ENCODE measurements at places on chromosomes 7 and 10.

DNA sequence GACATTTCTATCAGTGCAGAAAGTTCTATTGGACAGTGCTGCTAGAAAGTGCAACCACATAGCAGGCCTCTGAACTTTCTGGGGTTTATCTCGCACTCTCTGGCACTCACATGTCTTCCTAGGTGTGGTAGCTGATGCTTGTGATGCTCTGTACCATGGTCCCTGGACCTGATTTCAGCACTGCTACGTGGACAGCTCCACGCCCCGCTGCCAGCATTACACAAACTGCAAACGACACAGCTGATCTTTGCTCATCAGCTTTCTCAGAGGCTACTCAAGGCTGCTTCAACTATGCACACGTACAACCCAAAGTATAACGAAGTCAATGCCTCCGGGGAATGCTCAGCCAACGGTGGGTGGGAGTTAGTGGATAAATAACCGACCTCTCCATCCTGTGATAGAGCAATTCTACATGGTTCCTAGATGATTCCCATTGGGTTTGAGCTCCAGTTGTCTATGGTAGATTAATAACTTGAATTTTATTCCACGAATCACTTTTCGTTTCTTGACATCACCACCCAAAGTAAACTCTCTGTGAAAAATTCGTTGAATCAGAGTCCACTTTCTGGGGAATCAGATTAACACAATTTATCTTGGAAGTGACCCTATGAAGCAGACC lies 302.5 kb downstream of the ACTR3B start:
- no peak for DNase-seq

DNA sequence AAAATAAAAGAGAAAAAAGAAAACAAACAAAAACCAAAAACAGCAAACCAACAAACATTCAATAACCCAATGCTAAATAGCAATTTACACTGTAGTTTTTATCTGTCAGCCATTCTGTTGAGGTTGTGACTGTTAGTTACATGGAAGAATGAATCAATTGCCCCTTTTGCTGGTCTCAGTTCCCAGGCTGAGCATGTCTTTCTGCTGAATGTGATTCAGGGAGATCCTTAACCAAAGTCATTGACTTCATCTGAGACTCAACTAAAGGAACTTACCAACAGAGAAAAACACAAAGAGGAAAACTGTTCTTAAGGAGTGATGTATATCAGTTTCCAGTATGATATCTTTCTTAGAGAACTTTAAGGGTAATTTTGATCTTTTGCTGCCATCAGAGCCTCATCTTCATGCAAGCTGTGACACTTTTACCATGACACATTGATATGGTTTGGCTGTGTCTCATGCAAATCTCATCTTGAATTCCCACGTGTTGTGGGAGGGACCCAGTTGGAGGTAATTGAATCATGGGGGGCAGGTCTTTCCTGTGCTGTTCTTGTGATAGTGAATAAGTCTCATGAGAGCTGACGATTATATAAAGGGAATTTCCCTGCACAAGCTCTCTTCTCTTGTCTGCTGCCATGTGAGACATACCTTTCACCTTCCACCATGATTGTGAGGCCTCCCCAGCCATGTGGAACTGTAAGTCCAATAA lies 469.8 kb downstream of the KIF20B start:
- DNase-seq, result no peak

DNA sequence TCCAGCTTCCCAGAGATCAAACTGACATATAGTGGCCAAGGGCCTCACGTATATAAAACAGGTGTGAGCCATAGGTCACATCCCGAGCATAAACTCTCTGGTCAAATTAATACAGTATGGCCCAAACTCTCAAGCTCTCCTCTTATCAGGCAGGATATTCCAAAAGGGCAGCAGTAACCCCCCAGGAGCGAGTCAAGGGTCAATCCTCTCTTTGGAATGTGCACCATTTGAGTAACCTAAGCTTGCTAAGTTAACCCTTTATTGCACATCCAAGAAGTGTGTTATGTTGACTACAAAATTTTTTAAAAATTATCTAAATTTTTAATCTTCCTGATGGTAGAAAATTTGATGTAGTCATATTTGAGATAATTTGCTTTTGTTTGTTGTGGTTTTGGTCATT lies 4.5 kb upstream of the TRIM24 start:
- DNase-seq, result no peak

GRCh38 chr10:73759512-73760115 lies 15.4 kb downstream of the SEC24C start:
- peak; percentile 41 for DNase-seq

GRCh38 chr7:116810267-116811116 lies 51.9 kb upstream of the CAPZA2 start:
- no peak for DNase-seq

DNA sequence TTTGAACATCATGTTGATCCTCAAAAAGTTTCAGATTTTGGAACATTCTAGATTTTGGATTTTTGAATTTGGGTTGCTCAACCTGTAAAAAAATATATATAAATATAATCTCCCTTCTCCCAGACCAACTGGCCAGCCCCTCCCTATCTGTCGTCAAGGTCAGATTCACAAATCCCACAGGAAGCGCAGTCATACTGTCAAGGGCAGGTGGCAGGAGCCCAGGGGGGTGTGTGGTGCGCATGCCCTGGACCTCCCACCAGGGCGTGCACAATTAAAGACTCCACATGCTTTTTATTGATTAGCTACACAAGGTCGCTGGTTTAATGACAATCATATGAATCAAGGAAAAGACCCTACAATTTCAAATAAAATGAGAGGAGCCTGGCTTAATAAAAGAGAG lies 77.0 kb upstream of the EEPD1 start:
- no peak for DNase-seq

DNA sequence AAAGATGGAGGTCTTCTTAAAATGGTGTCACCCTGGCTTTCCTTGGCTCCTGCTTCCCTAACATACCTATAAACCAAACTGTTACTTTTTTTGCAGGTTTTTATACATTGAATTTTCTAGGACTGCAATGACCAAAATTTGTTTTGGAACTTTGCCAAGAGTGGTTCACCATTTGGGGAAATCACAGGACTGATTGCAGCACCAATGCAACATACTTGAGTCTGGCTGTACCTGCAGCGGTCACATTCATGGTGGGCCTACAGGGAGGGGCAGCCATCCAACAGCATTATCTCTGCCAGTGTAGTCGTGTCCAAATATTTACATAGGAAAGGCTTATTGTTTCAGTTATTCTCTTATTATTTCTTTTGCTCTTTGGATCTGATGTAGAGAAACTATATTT lies 69.0 kb downstream of the HACD1 start:
- DNase-seq, result no peak

DNA sequence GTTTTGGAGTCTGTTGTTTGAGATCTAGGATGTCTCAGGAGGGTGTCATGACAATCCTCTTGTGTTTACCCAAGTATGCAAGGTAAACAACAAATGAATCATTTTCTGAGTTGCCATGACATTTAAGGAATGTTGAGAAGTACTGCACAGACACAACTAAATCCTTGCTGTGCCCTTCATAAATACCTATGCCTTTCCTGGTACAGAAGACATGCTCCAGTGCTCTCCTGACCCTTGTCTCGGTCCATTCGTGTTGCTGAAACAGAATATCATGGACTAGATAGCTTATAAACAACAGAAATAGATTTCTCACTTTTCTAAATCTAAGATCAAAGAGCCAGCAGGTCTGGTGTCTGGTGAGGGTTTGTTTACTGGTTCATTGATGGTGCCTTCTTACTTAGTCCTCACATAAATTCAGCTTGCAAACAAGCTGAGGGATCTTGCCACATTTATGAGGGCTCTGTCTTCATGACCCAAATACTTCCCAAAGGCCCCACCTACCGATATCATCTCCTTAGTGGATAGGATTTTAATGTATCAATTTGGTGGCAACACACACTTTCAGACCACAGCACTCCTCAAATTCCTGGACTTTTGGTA lies 341.8 kb upstream of the SEMA3A start:
- no peak for DNase-seq

DNA sequence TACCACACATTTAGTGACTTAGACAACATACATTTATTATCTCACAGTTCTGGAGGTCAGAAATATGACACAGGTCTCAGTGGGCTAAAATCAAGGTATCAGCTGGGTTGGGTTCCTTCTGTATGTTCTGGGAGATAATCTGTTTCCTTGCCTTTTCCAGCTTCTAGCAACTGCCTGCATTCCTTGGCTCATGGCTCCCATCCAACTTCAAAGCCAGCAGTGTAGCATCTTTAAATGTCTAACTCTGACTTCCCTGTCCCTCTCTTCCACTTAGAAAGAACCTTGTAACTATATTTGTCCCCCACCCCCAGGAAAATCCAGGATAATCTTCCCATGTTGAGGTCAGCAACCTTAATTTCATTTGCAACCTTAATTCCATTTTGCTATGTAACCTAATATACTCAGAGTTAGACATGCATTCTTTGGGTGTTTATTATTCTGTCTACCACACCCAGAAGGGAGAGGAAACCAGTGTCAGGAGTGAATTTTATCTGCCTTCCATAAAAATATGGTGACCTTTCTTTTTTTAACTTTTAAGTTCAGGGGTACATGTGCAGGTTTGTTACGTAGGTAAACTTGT lies 57.3 kb upstream of the SMIM30 start:
- no peak for DNase-seq

DNA sequence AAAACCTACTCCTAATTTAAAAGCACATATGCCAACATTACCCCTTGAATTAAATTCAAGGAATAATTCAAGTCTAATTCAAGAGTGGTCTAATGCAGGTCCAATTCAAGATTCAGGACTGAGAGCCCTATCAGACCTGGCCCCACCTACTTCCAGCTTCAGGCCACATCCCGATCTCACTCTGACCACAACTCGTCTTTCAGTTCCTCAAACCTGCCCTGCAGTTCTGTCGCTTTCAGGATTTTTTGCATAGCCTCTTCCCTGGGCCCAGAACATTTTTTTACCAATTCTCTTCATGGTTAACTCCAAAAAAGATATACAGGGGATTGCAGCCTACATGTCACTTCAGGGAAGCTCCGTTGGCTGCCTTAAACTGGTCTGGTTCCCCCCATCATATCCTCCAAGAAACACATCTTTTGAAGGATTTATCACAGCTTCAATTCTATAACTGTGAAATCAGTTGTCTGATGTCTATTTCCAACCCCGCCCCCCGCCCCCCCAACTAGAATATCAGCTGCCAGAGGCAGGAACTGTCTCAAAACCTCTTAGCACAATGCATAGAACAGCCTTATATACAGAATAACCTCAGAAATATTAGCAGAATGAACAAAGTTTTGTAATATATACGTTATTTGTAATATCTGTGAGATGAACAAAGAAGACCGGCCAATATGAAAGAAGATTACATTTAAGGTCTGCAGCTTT lies 20.8 kb downstream of the CCDC6 start:
- DNase-seq, result no peak

DNA sequence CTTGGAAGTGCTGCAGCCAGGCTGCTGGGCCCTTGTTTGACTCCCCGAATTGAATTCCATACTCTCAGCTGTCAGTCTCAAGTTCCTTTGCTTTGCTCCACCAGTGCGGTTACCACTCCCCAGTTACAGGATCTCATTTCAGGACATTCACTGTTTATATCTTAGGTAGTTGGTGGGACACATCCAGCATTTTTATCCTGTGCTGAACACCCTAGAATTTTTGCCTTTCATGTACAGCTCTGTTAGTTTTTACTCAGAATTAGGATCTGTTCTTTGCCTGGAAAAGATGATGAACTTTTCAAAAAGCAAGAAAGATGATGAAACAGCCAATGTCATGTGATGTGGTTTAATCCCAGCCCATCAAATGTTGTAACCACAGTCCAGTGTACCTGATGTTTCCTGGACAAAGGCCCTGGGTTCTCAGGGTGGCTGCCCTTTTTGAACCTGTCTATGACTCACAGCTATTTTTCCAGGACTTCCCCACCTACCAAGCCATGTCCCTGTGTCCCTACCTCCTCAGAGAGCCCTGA lies 149.7 kb downstream of the NOC3L start:
- DNase-seq, result no peak

GRCh38 chr10:73889014-73889413 lies 14.7 kb upstream of the CAMK2G start:
- DNase-seq, result no peak

- no peak for DNase-seq
Measured at GRCh38 chr10:43943818-43944360, 295.2 kb upstream of the ZNF32 start.

DNA sequence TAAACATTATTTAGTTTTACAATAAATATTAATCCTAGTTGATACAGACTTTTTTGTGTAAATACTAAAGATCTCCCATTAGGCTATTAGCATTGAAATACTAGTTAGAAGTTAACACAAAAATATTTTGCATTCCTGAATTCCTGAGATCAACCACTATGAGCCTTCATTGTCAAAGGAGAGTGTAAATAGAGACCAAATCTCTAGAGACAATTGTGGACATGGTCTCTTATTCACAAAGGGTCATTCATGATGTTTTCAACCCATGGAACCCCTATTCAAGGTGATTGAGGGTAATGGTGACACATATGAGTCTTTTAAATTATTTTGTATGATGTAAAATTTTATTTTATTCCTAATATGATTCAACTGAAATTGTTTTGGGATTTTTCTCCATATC lies 1454.8 kb upstream of the LRRTM3 start:
- no peak for DNase-seq

GRCh38 chr7:66502230-66503035 lies 126.2 kb upstream of the KCTD7 start:
- DNase-seq, result no peak

- no peak for DNase-seq
Measured at GRCh38 chr10:110158051-110159005, 49.1 kb upstream of the MXI1 start.

GRCh38 chr7:109926738-109927137 lies 1164.2 kb upstream of the LRRN3 start:
- DNase-seq, result no peak

DNA sequence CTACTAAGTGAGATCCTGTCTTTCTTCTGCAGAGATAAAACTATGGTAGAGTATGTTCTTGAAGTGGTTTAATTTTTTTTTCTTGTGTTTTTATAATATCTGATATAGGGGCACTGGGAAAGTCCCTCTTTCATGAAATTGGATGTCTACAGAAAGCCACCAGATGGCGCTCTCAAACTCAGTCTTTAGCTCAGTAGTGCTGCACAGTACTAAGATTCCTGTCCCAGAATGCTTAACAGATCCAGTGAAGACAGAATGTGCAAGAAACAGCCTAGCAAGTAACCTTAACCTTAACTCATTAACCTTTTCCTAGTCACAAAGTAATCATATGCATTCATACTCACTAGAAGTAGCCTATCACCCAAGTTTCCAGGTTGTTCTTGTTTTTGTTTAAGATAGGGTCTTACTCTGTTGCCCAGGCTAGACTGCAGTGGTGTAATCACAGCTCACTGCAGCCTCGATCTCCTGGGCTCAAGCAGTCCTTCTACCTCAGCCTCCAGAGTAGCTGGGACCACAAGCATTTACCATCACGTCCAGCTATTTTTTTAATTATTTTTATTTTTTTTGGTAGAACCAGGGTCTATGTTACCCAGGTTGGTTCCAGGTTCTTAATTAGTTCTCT lies 56.7 kb downstream of the IDE start:
- DNase-seq, result peak; percentile 21

GRCh38 chr10:8583096-8583495 lies 528.6 kb downstream of the GATA3 start:
- DNase-seq, result no peak
